SW480 (cell line): ENCODE measurements at places on chromosomes 7 and 10.
A peak's percentile ranks its signal among the peaks of the same experiment; 100 is the strongest.

DNA sequence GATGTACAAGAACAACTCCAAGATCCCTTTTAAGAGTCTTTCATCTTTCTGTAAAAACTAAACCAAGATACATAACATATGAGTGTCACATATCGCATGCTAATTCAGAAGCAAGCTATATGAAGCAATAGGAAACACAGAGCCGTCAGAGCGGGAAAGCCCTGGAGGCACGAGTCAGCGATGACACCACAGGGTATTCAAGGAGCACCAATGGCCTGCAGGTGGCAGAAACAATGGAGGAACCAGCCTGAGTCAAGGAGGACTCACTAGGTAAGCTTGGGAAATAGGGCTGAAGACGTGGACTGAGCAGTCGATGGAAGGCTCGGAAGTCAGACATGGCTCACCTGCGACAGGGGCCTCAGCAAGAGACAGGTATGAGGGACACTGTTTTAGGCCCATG, 214.4 kb downstream of the FAM107B start:
- DNase-seq = peak; percentile 64

GRCh38 chr7:127821146-127821545, 169.2 kb downstream of the SND1 start:
- DNase-seq = no peak

- no peak for DNase-seq
Observed at GRCh38 chr7:117950601-117951260, 77.5 kb upstream of the CTTNBP2 start.

GRCh38 chr7:75737856-75738603, 711 bp downstream of the HIP1 start:
- DNase-seq = no peak

DNA sequence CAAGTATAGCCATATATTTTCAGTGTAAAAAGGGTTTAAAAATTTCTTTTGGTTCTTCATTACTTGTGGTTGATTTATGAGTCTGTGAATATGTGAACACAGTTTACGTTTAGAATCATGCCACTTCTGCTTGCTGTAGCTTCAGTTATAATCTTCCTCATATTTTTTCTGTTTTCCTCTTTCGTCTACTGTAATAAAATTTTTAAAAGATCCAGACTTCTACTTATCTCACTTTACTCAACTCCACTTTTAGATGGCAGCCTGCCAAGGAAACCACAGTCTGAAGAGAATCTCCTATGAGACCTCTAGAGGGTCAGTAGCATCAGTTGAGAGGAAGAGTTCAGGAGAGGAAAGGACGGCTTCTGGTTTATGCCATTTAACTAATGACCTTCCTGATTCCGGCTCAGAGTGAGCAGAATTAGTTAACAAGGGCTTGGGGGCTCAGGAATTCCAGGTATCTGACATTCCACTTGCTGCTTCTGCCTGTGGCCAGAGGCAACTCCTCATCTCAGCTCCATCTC, 21.4 kb downstream of the CREB5 start:
- DNase-seq = no peak

- no peak for DNase-seq
Observed at GRCh38 chr7:84009051-84009450, 185.5 kb downstream of the SEMA3A start.

DNA sequence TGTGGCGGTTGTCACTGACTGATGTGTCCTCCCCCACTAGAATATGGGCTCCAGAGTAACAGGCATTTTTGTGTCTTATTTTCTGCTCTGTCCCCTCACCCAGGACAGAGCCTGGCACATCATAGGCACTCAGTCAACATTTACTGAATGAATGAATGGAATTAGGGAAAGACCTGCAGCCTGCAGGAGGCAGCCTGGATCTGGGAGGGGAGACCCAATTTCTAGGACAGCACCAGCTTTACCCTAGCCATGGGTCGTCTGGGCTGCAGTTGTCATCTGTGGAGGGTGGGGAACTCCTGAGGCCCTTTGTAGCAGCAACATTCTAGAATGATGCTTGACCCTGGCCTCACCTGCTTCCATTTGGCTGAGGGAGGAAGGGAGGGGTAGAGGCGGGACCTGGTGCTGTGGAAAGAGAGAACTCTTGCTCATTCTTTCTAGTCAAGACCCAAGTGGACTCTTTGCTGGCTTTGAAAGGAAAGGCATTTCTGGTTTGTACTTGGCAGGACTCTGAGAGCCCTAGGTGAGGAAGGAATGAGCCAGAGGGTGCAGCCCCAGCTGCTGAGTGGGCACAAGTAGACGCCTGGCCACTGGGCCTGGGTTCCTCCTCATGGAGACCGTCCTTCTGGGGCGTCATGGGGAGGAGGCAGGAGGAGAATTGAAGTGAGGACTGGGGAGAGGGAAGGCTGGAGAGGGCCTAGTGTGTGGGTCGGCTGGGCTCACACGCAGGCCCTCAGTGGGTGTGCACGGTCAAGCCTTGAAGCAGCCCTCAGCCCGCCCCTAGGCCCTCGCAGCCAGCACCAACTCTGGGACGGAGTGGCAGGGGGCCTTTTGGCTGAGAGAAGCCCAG, 8.9 kb downstream of the FGF8 start:
- DNase-seq = no peak

- no peak for DNase-seq
Observed at GRCh38 chr10:95280637-95281036, 10.2 kb downstream of the PDLIM1 start.

GRCh38 chr7:37730501-37730900, 46.9 kb downstream of the GPR141 start:
- no peak for DNase-seq

DNA sequence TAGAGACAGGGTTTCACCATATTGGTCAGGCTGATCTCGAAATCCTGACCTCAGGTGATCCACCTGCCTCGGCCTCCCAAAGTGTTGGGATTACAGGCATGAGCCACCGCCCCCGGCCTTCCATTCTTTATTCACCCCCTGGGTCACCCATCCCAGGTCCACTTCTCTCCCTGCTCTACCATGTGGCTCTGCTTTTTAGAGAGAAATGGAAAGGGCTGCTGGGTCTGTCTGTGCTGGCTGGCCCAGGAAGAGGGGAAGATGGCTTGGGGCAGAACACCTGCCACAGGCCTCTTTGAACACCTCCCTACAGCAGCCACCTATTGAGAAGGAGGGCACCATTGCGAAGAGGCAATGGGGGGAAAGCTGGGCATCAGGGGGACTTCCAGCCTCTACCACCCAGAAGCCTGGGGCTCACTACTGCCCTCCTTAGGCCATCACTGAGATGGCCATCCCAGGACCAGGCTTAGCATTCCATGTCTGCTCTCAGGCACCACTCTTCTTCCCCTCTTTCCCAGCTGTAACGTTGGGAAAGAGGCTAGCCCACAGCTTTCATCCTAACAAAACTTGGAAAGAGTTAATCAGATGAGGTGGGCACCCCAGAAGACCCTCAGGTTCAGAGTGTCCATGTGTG, 256.3 kb downstream of the GRID1 start:
- no peak for DNase-seq

DNA sequence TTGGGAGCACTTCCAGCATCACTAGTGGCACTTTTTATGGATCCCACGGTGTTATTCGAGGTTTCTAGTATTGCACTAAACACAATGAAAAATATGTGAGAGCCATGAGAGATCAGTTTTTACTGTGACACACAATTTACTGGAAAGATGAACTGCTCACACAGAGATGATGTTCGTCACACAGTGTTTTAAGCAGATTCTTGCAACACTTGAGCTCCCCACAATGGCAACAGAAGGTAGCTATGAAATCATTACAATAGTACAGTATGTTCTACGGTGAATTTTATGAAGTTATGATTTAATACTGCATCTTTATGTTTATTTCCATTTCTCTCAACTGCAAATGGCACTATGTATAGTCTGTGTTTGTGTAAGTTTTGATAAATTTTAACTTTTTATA, 27.4 kb upstream of the ENTPD1 start:
- peak; percentile 7 for DNase-seq
